ENCODE measurements at places on chromosomes 2 and 18. TPM values are rescaled to one million over a fixed set of nuclear protein-coding genes. Genes with fewer than 3 reads are reported as not detected.

The FBXO48 gene
- 1.4 TPM for total RNA-seq

DNA sequence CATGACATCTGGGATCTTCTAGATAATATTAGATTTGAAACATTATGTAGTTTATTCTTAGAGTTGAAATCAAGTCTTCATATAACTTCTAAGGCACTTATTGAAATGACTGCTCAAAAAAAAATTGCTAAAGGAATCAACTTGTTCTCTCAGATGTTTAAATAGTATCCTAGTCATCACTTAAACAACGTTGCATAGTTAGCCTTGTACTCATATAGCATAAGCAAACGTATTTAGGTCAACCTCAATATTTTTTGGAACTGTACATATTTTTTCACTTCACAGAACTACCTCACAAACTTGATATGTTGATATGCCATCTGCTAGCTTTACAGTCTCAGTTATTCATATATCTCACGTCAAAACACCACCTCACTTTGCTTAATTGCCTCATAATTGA lies 47.1 kb upstream of the CREB1 start:
- DNase-seq, result no peak

GRCh38 chr2:38709567-38710194 lies 41.5 kb downstream of the SRSF7 start:
- DNase-seq, result no peak

The TWSG1 gene
- 15.4 TPM for total RNA-seq

- no peak for DNase-seq
Measured at GRCh38 chr2:222305516-222306392, 7.0 kb upstream of the PAX3 start.

Measured in left cardiac atrium (tissue), 4 donors.